Naive B cell (primary cell): ENCODE measurements at places on chromosomes 11 and 22. TPM values are rescaled to one million over a fixed set of nuclear protein-coding genes. Genes with fewer than 3 reads are reported as not detected.

- H3K27ac ChIP-seq = no peak overlapping the region
- H3K4me3 ChIP-seq = no peak overlapping the region
- DNase-seq = no peak
- H3K36me3 ChIP-seq = no peaks in the 10 kb centered on the region
- H3K4me1 ChIP-seq = peaks cover 9% of the 10 kb centered on the region
- H3K27me3 ChIP-seq = peaks cover 8% of the 10 kb centered on the region
Measured at GRCh38 chr11:62341588-62341987, 4.3 kb downstream of the ASRGL1 start.

- peaks cover 11% of the 10 kb centered on the region for H3K36me3 ChIP-seq
- no peak for DNase-seq
- no peaks in the 10 kb centered on the region for H3K4me1 ChIP-seq
Measured at GRCh38 chr11:62144641-62145255, 20.9 kb downstream of the INCENP start.

- H3K4me3 ChIP-seq = no peak overlapping the region
- DNase-seq = no peak
- H3K36me3 ChIP-seq = no peaks in the 10 kb centered on the region
- H3K4me1 ChIP-seq = no peaks in the 10 kb centered on the region
Measured at GRCh38 chr11:31655483-31655882, 145.9 kb downstream of the ELP4 start.

TMPRSS13 gene
- polyA plus RNA-seq = 0.86 TPM
